ENCODE measurements at places on chromosomes 7 and 10.

- DNase-seq = no peak
Measured at GRCh38 chr10:50648089-50648934, 24.6 kb upstream of the SGMS1 start.

GRCh38 chr7:95526128-95526738, 40.5 kb downstream of the ASB4 start:
- DNase-seq = no peak

DNA sequence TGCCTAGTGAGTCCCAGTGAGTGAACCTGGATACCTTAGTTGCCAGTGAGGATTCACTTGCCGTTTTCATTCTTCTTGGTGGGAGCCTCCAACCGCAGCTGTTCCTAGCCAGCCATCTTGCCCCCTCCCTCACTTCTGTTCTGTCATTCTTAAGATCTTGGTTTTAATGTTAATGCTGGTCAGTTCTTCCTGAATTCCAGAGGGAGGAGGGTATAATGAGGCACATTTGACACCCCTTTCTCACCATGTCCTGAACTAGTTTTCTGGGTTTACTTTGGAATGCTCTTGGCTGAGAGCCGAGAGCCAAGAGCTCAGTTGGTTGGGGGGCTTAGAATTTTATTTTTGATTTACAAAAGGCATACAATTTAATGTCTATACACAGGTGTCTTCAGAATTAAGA, 78.5 kb upstream of the ADCY1 start:
- no peak for DNase-seq

DNA sequence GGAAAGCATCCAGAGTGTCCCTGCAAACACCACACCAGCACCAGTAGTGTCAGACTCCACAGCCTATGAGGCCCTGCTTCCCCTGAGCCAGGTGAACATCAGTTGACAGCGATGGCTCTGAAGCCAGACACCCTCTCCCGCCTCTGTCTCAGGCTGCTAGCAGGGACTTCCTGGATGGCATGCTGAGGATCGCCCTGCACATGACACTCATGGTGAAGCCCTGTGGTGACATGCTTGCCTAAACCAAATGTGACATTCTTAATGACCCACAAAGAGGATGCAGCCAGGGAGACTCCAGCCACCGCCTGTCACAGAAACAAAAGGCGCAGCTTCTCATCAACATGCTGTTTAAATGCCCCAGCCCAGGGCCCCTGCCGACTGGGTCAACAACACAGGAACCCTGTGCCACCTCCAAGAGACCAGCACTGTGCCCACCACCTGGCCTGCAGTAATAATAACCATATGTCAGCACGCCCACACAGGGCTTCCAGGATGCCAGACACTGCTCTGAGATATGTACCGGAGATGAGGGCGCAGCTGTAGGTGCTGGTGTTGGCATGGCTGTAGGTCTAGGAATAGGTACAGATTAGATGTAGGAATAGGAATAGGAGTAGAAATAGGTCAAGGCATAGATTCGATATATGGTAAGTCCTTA, 81.3 kb downstream of the GRID1 start:
- no peak for DNase-seq

DNA sequence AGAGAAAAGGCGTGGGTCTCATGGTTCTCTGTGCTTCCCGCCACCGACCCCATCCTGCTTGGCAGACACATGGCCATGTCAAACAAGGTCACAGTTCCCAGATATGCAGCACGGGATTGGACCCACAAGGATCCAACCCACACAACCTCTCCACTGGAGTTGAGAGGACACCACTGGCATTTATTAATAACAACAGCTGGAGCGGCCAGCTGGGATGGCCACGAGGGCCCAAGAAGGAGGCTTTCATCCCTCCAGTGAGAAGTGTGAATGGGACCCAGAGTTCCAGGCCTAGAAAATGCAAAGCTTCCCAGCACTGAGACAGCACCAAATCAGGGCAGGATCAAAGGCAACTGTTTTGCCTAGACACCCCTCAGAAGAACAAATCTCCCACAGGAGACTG, 31.5 kb downstream of the FGFR2 start:
- DNase-seq = no peak

DNA sequence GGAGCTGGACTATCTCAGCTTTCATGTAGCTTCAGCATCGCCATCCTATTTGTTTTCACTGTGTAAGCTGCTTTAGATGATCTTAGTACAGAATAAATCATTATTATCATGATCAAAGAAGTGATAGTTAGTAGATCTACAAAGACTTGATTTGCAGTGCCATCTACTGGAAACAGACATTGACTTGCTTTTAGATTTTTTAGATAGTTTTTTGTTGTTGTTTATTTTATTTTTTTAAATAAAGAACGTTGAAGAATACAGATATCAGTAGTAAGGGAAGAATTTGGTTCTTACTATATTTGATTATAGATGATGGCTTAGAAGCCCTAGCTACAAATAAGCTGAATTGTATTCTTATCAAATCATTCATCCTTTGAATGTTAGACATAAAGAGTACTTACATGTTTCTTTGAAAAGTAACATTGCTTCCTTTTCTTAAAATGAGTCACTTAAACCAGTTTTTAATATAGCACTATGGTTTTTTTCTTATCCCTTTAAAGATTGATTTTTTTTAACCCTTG, 6.3 kb upstream of the SFMBT2 start:
- DNase-seq = no peak

DNA sequence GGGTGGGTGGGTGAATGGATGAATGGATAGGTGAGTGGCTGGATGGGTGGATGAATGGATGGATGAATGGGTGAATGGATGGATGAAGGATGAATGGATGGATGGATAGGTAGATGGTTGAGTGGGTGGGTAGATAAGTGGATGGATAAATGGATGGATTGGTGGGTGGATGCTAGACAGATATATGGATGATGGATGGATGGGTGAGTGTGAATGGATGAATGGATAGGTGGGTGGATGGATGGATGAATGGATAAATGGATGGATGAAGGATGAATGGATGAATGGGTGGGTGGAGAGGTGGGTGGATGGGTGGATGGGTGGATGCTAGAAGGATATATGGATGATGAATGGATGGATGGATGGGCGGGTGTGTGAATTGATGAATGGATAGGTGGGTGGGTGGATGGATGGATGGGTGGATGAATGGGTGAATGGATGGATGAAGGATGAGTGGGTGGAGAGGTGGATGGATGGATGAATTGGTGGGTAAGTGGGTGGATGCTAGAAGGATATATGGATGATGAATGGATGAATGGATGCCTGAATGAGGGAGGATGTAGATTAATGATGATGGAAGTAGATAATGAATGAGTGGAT, 20.4 kb downstream of the ELFN1 start:
- DNase-seq = no peak

- no peak for DNase-seq
Measured at GRCh38 chr10:116880716-116881482, 31.6 kb downstream of the ENO4 start.

DNA sequence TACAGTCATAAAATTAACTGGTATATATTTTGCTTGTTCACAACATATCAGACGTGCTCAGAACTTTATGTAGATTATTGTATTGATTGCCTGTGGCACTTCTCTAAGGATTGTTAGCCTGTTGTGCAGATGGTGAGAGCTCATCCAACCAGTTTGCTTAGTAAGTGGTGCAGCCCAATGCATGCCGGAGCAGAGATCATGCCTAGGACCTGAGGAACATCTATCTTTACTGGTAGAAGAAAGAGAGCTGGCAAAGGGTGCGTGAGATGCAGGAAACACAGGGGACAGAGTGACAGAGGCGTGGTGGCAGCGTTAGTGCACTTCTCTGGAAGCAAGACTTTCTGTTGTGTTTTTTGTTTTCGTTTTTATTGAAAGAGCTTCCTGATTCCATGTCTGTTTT, 35.9 kb downstream of the CCM2 start:
- peak; percentile 47 for DNase-seq

GRCh38 chr10:76583711-76584161, 1053.9 kb downstream of the KCNMA1 start:
- no peak for DNase-seq

- no peak for DNase-seq
Measured at GRCh38 chr10:113515161-113515560, 37.7 kb upstream of the HABP2 start.

DNA sequence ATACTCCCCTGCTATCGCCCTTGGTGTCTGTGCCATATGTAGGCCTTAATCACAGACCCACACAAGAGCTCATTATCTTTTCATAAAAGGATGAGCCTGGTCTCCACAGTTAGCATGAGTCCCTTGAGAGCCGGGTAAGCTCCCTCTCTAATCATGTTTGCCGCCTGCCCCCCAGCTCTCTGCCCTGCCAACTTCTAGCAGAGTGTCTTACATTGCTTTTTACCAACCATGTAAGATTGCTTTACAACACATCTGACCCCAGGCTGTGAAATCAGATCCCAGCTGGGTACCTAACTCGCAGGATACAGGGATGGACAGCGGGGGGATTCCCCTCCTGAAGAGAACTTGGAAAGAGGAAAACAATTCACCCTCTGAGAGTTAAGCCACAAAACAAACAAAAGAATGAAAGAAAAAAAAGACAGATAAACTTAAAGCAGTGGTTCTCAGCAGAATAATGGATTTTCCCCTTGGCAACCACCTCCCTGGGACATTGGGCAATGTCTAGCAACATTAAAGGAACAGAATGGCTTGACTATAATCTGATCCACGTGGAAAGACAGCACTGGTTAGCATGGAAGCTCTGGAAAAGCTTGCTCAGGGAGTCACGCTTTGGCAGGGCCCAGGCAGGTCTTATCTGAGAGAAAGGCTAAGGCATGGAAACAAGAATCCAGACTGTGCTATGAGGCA, 39.4 kb upstream of the ATOH7 start:
- DNase-seq = no peak

DNA sequence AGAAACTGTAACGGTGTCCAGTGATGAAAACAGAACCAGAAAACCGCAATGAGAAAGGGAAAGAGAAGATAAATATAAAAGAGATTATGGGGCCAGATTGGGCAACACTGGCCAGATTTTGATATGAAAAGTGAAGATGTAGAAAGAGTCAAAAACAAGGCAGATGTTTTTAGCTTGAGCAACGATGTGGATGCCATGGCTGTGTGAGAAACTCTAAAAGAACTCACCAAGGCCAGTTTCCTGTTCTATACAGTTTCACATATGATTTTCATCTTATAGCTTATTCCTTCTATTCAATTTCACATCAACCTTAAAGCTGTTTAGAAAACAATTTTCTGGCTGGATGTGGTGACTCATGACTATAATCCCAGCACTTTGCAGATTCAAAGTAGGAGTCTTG, 36.3 kb downstream of the CSTF2T start:
- no peak for DNase-seq

GRCh38 chr7:115552766-115553165, 477.8 kb downstream of the TFEC start:
- no peak for DNase-seq

GRCh38 chr10:29794776-29795611, 160.2 kb upstream of the SVIL start:
- DNase-seq = no peak

DNA sequence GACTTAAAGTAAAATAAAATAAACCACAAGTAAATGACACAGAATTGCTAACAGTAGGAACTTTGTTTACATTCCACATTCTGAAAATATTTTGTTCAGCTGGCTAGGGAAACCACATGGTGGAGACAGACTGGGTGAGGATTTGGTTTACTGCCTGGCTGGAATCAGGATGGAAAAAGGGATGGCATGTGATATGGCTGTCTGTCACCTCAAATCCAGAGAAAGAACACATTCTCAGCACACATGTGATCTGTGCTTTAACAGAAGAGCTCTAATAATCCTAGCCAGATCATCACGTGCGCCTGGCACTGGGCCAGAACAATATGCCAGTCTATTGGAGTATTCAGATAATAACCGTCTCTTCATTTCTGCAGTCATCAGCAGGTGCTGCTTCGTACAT, 90.9 kb upstream of the PIP4K2A start:
- no peak for DNase-seq

GRCh38 chr10:110865186-110865808, 6.4 kb upstream of the PDCD4 start:
- DNase-seq = no peak

DNA sequence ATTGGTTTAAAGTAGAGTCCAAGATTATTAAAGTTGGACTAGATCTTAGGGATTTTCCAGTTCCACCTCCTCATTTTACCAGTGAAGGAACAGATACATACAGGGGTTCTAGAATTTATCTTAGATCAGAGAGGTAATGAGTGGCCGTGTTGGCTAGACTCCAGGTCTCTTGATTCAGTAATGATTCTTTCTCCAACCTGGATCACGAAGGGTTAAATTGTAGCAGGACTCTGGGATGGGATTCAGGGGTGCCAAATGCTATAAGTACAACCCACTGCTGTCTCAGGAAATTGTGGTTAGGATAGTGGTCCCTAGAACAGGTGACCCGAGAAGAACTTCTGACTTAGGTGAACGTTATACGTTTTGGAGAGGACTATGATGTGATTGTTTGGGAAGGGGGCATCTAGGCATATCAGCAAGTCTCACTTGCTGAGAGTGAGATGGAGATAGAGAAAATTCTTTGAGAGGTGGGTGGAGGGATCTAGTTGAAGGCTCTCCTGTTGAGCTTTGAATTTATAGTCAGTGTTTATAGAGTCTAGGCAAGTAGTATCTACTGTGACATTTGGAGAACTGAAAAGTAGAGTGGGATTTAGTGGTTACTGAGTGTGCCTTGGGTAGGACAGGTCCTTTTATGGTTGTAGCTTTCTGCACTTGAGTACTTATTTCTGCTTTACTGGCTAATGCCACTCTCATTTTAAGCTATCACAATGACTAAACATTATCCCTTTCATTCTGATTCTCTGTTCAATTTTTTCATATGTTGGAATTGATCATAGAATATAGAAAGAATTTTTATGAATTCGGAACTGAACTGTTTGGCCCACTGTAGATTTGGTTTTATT, 58.3 kb downstream of the ST7 start:
- no peak for DNase-seq

GRCh38 chr10:89563861-89564478, 28.6 kb upstream of the SLC16A12 start:
- peak; percentile 22 for DNase-seq

GRCh38 chr10:74523199-74523598, 303.2 kb upstream of the KAT6B start:
- no peak for DNase-seq

- no peak for DNase-seq
Measured at GRCh38 chr7:149727899-149728476, 45.4 kb downstream of the ZNF467 start.

DNA sequence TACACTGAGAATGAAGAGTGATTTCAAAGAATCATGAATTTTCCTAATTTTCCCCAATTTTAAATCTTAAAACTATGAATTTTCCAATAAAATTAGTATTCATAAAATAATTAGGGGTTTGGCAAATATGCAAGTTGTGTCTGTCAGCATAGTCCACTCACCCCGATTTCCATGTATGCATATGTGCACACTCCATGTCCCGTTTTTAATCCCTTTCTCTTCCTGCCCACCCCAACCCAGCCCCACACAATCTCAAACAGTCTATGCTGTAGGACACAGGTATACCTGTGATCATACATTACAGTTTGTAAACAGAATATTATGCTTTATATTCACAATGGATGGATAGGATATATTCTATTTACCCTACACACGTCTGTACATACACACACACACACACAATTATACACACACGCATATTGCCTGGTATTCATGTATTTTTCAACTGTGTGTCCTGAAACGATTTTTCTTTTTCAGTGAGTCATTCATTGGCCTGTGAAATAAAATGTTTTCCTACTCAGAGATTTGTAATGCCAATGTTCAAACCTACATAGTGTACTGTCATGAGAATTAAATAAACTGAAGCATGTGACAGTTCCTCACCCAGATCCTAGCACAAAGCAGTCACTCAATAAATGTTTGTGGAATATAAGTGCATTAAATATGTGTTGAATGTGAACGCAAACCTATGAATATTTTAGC, 144.3 kb downstream of the PDE1C start:
- DNase-seq = no peak

GRCh38 chr7:47666164-47666862, 84.4 kb upstream of the TNS3 start:
- no peak for DNase-seq
